NCI-H1436 (cell line): ENCODE measurements at places on chromosomes 4 and X.

- no peak for DNase-seq
Measured at GRCh38 chr4:17562157-17562556, 14.8 kb upstream of the LAP3 start.

DNA sequence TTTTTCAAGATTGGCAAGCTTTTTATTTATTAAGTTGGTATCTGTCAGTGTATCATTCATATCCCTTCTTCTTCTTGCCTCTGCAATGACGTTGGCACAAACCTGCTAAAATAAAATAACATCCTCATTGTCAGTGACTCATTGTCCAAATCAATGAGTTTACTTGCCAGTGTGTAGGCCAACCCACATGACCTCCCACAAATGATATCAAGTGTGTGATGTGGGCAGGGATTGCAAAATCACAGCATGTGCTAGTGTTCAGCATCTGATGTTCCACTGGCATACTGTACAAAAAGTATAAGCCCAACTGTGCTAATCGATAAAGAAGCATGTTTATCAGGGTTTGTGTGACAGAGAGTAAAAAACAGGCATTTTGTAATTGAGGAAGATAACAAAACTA is 25.5 kb downstream of the GPAT3 start:
- DNase-seq: no peak

DNA sequence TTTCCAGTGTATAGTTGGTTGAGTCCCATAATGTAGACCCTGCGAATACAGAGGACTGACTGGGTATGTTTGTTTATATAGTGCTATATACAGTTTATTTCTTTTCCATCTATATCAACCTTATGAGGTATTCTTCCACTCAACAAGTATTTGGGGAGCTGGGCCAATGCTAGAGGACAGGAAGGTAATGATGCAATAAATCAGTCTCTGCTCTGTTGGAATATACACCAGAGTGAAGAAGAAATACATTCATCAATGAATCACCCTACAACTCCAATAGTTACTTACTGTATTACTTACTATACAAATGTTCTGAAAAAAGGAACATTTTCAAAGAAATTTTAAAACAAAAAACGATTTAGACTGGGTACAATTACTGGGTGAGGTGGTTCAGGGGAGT is 2.1 kb upstream of the ARSJ start:
- no peak for DNase-seq

GRCh38 chr4:87738483-87738882 is 60.9 kb upstream of the IBSP start:
- no peak for DNase-seq

DNA sequence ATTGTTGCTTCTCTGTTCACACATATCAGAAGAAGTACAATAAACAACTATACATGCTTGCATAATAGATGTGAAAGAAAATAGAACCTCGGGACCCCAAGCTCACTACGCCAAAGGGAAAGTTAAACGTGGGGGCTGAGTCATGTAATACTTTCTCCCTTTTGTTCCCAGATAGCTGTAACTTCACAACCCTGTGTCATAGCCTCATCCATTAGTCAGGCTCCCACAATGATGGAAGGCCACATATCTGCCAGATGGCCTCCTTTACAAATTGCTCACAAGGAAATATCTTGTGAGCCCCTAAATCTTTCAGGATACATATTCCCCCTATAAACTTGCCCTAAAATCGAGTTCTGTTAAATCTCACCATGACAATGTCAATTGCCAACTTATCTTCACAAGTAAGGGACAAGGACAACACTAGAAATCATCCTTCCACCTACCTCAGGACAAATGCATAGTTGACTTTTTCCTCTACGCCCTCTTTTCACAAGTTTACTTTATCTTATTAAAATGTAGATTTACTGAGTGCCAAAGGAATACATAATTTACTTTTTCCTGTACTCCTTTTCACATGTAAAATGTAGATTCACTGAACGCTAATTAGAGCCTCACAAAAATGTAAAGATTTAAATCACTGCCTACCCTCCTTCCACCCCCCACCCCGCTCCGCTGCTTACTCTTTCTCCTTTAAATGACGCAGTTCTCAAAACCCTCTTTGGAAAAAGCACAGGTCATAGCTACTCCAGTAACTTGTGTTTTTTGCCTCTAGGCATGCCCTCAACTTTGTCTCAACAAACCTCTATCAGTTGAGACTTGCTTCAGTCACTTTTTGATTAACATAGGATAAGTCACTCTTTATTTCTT is 477.1 kb downstream of the DTHD1 start:
- DNase-seq: no peak

DNA sequence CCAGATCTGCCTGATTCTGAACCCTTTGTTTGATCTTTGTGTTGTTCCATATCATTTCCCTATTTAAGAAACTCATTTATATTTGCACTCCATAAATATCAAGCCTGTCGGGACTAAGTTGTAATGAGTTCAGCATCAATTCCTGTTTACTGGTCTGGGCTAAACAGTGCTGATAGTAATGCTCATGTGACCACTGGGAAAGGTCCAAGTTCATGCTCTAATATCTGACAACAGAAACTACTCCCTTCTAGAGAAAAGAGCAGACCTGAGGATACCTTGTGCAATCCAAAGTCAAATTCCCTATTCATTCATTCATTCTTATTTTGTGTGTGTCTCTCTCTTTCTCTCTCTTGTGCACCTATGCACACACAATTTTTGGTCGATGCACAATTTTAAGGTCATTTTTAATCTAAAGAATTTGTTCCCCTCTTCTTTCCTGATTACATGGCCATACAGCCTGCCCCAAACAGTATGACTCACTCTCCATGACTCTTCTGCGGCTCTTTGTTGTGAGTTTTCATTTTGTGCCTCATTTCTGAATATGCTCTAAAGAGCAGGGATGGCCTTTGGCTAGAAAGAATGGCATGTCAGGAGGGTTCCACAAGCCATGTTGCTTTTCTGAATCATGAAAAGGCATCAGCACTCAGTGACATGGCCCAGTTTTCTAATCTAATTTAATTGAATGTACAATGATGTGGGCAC is 664.3 kb downstream of the RPA4 start:
- DNase-seq: no peak

DNA sequence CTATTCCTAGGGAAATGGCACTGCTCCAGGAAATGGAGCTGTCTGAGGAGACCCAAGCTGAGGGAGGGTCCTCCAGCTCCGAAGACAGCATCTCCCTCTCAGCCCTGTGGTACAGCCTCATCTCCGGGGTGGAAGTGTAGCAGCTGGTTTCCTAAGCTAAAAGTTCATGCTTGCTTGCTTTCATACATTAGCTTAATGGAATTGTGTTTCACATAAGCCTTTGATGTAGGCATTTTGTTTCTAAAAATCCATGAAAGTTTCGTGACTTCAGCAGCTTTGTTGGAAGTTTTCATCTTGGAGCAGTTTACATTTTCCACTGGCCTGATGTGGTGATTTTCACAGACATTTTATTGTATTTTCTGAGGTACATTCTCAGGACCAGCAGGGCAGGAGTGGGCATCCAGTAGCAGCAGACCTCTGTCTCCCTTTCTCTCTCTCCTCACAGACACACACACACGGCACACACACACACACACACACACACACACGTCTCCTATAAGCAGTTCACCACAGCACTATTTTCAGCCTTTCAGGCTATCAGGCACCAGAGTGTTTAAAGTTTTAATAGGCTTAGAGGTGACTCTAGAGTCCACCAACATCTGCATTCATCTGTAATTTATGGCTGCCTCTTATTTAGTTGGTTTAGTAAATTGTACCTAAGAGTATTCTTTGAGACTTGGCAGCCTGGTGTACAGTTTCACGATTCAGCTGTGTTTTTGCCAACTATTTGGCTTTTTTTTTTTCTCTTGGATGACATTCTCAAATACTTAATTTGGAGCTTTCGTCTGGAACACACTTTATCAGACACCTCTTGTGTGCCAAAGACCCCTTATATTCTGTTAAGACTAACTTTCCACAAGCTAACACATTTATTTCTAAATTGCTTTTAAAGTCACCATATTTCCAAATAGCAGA is 225.8 kb upstream of the SFRP2 start:
- DNase-seq: no peak

GRCh38 chr4:185718578-185719499 is 93.2 kb downstream of the SORBS2 start:
- no peak for DNase-seq

- no peak for DNase-seq
Measured at GRCh38 chrX:49059681-49060085, 884 bp downstream of the CCDC120 start.

DNA sequence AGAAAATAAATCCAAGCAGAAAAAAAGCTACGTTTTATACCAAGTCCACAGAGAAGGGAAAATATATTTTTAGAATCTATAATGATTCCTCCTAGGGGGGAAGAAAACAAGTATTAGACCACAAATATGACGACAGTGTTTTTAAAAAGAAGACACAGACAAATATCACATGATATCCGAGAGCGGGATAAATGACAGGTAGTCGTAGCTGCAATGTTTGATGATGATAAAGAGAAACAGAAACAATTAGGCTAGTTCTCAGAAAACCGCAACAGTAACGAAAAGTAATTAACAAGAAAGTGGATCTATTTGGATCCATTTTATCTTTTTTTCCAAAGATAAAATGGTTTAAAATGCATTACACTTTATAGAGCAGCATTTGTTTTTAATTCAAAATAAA is 918 bp downstream of the HAUS3 start:
- no peak for DNase-seq

DNA sequence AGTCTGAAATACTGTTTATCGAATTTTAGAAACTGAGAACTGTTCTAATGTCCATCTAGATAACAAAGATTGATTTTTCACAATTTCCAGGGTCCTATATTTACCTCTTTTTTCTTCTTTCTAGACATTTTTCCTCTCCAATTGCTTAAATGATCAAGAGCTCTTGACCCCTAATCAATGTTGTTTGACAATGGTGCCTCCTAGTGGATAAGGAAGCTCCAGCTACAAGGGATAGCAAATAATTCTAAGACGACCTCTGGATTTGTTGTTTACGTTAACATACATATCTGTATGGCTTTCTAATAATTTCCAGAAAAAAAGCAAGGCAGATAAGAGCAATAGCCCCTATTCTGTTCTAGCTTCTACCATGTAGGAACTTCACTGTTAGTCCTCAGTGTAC is 35.8 kb downstream of the GPR82 start:
- no peak for DNase-seq

- peak; percentile 76 for DNase-seq
Measured at GRCh38 chr4:25862411-25863346, at the start of gene SEL1L3. Gene SEL1L3, minus strand, starts transcription at chr4:25862988. Its CDS starts 152 bp downstream, at chr4:25862836.

DNA sequence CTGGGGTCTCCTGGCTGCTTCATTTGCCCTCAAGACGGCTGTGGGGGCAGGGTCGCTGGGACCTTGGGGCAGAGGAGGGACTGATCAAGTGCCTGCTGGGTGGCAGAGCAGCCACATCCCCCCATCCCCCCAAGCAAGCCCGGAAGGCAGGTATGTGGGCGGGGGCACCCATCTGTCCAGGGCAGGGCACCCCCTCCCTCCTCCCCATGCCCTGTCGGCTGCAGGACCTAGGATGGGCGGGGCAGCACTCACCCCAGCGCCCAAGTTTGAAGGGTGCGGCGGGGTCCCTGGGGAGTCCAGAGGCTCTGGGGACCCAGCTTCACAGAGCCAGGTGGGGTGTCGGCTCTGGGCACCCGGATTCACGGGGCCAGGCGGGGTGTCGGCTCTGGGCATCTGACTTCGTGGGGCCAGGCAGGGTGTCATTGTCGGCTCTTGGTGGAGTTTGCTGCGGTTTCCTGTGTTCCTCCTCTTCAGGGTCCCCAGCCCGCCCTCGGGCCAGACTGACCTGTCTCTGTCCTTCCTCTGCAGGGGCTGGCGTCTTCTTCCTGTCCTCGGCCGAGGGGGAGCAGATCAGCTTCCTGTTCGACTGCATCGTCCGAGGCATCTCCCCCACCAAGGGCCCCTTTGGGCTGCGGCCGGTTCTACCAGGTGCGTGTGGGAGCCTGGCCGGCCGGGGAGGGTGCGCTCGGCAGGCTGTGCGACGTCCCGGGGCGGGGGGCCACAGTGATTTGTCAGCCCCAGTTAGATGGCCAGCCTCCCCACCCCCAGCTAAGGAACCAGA is 22.1 kb downstream of the DOK7 start:
- DNase-seq: no peak

DNA sequence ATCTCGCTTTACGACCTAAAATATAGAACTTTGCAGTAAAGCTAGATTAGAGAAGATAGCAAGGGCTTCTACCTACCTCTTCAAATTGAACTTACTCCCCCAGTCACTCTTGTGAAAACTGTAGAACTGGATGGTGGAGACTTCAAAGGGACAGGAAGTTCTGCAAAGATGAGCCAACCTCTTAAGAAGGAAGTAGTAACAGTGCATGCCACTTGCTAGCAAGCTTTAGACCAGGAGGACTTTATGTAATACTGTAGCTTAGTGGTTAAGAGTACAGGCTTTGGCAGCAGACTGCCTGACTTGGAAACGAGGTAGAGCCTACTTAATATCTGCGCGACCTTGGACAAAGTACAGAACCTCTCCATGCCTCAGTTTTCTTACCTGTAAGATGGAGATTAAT is 27.5 kb upstream of the VBP1 start:
- no peak for DNase-seq

DNA sequence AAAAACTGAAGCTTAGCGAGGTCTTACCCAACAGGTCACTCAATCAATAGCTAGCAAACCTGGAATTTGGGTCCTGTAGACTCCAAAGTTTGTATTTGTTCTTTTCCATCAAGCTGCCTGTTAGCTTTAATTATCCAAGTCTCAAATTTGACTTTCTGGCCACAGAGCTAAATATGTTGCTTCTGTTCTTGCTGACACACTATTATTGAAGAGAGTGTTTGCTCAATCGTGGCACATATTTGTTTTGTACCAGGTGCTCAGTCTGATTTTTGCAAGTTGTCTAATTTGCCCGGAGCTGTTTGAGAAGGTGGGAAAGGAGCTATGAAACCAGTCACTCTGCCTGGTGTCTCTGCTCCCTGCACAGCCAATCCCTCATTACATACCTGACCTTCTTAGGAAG is 41.7 kb upstream of the FRMD7 start:
- DNase-seq: no peak

- DNase-seq: no peak
Measured at GRCh38 chrX:9988762-9989161, 21.6 kb downstream of the CLDN34 start.

- DNase-seq: no peak
Measured at GRCh38 chr4:5424901-5425300, 283.5 kb downstream of the EVC2 start.

DNA sequence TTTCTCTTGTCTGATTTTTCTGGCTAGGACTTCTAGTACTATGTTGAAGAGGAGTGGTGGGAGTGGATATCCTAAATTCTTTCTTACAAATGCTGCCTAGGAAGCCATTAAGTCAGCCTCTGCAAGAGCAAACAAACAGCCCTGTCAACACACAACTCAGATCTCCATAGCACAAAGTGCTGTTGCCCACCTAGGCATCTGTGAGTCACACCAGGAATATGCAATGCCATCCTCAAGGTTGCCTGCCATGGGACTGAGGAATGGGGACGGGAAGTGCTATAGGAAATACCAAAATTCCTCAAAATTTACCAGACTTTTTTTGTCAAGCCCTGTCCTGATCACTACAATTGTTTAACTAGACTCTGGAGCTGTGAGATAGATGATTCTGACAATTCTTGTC is 466.9 kb downstream of the FSTL5 start:
- no peak for DNase-seq

GRCh38 chrX:115966920-115967319 is 203.6 kb upstream of the AGTR2 start:
- DNase-seq: no peak

GRCh38 chrX:132737743-132738142 is 220.7 kb downstream of the HS6ST2 start:
- no peak for DNase-seq

GRCh38 chr4:13262816-13263215 is 221.3 kb downstream of the RAB28 start:
- no peak for DNase-seq
